ENCODE measurements at places on chromosomes 5 and 9.

DNA sequence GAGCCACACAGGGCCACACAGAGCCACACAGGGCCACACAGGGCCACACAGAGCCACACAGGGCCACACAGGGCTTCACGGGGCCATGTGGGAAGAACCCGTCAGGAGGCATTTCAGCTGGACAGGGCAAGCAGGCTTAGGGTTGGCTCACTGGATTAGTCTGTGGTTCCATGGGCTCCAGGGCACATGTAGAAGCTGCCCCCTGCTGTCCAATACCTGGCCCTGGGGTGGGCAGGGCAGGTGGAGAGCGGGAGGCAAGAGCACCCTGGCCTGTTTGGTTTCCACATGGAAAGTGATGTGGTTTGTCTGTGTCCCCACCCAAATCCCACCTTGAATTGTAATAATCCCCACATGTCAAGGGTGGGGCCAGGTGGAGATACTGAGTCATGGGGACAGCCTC, 16.4 kb upstream of the LPCAT1 start:
- DNase-seq, result no peak

DNA sequence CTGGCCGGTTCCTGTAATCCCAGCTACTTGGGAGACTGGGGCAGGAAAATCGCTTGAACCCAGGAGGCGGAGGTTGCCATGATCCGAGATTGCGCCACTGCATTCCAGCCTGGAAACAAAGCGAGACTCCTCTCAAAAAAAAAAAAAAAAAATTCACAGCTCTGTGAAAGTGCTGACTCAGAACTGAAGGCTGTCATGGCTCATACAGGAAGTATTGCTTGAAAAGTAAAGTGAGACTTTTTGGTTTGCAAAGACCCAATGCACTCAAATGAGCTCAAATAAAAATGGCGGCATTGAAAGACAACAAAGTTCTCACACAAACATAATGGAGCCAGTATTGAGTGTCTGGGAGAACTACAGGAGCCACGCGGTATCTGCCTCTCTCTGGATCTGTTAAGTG, 202.1 kb downstream of the FBXL7 start:
- DNase-seq, result peak; percentile 65

- peak; percentile 69 for DNase-seq
These were observed 42.9 kb downstream of the PDCD1LG2 start for GRCh38 chr9:5553211-5553610.

DNA sequence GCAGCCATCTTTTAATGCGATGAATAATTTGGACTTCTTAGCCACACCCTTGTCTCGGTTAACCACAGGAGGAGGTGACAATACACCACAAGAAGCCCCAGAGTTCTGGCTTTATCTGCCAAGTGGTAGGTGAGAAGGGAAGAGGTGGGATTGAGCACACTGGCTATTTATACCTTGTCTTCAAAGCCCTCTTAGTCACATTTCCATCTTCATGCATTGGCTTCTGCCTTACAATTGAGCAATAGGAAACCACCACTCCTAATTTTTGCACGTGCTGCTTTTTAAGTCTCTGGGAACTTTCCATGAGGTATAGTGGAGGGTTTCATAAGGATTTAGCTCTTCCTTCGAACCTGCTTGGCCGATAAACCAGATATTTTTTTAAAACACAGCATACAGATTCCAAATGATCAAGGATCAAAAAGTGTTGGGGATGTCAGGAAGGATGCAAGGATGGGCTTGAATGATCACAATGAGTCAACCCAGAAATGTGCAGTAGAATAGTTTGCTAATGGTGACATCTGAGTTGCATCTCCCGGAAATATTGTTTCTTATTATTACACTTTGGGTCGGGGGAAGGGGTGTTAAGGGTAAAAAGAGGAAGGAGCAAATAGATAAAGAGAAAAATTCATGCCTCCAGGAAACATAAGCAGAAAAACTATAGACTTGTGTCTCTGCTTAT, 25.5 kb downstream of the PLAC8L1 start:
- DNase-seq, result peak; percentile 29

DNA sequence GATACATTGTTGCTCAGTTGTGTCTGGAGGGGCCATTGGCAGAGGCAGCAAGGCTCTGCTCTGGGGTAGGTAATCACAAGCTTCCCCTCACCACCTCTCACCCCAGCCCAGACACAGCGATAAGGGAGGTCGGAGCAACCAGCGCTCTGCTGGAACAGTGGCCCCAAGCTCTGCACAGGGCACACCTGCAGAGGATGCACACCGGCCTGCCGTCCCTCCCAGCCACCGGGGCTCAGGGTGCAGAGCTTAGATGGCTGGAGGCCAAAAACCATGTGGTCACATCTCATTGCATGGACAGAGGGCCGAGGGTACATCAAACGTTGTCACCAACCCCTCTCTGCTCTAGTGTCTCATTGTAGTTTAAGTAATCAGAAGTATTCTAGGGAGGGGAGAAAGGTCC, 95.4 kb upstream of the ICE1 start:
- DNase-seq, result no peak

GRCh38 chr9:114371973-114372917, 15.5 kb downstream of the AKNA start:
- DNase-seq, result no peak

GRCh38 chr9:91896513-91897121, 53.4 kb downstream of the ROR2 start:
- peak; percentile 42 for DNase-seq

GRCh38 chr5:73947906-73948640, 322.1 kb downstream of the ARHGEF28 start:
- peak; percentile 79 for DNase-seq

GRCh38 chr5:168878135-168878745, 299.1 kb upstream of the PANK3 start:
- no peak for DNase-seq

DNA sequence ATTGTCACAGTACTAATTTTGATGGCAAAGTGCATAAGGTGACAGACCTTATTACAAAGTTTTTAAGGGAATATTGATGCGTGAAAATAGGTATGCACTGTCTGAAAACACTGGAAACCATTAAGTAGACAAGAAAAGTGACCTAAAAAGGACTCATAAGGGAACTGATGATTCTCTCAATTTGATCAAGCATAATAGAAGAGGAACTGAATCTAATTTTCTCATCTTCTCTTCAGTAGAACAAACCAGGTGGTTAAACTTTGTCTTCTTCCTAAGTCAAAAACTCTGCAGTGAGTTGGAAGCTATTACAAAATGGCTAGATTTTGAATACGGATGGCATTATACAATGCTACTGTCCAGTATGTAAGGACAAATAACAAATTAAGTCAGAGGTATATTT, 53.4 kb downstream of the RNF145 start:
- DNase-seq, result no peak

- no peak for DNase-seq
These were observed 5.7 kb upstream of the EBF1 start for GRCh38 chr5:159105145-159106053.
